Activated CD4-positive, alpha-beta T cell treated with anti-CD3 and anti-CD28 coated beads for 36 hours (primary cell): ENCODE measurements at places on chromosomes 6 and 20.

DNA sequence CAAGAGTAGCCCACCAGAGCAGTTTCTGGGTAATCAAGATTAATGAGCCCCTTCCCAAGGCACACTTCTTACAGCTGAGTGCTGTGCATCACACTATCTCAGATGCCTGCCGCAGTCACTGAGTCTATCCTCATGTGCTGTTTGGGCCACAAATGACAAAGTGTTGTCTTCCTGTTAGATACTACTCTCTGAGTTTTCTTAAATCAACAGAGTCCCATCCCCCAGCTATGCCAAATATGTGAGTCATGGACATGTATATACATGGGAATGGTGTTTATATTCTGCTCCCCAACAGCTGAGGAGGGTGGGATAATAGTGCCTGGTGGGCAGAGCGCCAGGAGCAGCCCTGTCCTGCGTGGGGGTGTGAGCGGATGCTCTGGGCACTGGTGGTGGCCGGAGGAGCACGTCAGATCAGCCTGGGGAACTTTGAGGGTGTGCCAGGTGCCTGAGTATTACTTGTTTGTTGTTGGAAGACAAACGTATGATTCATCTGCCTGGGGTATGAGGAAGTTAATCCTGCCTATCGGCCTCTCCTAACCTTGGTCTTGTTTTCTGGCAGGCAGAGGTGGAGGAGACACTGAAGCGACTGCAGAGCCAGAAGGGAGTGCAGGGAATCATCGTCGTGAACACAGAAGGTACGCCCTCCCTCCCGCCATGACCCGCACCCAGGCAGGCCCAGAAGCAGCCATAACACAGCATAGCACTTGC, 9.6 kb downstream of the DYNLRB1 start:
- DNase-seq = no peak

DNA sequence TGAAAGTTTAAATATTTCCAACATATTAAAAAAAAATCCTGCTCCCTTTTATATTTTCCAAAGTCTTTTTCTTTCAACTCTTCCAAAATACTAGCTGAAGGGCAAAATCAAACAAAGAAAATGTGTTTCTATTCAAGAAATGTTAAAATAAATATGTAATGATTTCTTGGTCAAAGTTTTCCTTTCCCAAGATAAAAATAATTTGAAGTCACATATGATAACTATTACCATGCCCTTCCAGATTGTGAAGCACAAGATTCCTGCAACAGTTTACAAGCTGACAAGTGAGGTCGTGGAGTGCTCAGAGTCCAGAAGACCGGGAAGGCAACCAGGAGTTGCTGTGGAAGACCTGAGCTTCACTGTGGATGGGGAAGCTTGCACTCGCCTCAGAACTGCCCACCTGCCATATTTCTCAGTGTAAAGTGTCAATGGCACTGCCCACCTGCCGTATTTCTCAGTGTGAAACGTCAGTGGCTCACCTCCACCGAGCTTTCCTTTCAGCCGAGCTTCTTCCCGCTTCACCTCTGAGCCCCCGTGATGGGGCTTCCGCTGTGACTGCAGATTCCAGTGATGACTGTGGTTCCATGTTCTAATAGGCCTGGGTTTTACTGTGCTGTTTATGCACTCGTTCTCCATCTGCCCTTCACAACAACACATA, 160.5 kb downstream of the THBS2 start:
- DNase-seq = no peak

DNA sequence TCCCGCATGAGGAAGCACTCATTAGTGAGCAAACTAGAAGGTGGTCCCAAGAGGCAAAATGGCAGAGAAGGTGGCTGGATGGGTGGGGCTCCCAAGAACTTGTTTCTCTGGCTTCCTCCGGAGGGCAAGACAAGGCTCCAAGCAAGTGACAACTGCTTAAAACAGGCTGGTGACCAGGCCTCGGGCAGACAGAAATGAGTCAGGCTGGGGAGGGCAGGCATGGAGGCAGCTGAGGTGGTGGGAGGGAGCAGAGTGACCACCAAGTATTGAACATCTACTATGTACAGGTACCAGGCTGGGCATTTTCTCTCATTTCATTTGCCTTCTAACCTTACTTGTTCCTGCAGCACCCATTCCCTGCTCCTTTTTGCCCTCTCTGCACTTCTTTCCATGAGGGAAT, 33.4 kb downstream of the TNXB start:
- no peak for DNase-seq

DNA sequence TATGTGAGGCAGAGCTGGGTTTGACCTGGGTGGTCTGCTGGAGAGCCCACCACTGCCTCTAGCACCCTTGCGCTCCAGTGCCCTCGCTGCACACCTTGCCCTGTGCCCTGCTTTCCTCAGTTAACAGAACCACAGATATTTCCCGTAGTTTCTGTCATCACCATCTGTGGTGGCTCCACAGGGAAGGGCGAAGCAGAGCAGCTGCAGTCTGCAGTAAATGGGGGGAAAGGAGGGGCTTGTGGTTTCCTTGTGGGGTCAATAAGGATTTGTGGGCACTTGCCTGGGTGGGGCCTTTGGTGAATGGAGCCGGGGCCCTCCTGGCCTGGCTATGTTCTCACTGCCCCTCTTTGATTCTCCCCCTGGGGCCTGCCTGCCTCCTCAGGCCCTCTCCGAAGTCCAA, 21.2 kb upstream of the CCDC167 start:
- DNase-seq = no peak

- no peak for DNase-seq
Observed at GRCh38 chr6:116665464-116665863, 3.1 kb downstream of the ZUP1 start.

DNA sequence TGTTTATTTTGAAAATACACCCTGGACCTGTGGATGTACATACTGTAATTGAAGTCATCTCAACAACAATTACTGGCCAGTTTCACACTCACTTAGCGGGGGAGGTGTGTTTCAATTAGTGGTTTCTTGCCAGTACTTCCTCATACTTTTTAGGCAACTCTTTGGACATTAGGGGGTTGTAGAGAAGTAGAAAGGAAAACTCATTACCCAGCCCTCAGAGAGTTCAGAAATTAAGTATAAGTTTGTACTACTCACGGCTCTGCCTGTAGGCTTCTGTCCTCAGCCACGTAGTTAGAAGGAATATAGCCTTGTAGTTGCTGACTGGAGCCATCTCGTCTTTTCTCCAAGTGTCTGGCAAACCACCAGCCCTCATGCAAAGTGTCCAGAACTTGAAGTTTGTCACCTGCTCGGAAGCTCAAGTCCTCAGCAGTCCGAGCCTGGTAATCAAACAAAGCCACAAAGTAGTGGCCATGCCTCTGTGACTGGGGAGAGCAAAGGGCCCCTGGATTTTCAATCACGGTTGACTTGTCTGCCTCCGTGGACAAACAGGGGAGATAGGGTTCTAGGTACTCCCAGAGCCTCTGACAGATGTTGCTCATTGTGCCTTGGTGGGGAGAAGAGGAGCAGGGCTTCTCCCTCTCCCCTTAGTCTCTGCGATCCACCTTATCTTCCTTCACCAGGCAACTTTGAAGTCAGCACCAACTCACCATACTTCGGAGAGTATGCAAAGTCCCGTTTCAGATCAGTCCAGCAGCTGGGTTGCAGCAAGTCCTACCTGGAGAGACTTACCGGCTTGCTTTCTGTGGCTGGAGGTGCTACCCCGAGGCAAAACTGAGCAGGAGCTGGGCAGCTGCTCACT, 749 bp downstream of the FRK start:
- no peak for DNase-seq
